ENCODE measurements at places on chromosomes 12 and 14. TPM values are rescaled to one million over a fixed set of nuclear protein-coding genes. Genes with fewer than 3 reads are reported as not detected.

The PRKD1 gene
- not detected for total RNA-seq

The CORO1C gene
- total RNA-seq = 36.4 TPM

The DDX51 gene
- 18.8 TPM for total RNA-seq

The DPF3 gene
- total RNA-seq = 0.29 TPM

DNA sequence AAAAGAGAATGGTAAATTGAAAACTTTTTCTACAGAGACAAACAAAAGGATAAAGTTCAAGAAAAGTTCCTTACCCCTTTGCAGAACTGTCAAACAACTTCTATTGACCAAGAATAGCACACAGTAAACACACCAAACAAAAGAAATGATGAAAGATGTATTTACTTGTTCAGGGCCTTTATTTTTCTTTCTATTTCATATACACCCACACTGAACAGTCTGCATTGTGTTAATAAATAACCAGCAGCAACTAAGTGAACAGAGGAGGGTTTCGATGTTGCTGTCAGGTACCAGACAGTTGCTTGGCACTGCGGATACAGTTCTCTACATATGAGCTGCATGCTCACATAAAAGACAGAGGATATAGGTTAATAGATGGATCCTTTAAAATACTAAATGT lies 122.1 kb downstream of the SOX5 start:
- no peak for DNase-seq
- H3K27ac ChIP-seq = no peak overlapping the region
- no peak overlapping the region for H3K4me3 ChIP-seq

GRCh38 chr14:63266106-63266505 lies 52.6 kb downstream of the GPHB5 start:
- H3K36me3 ChIP-seq = no peaks in the 10 kb centered on the region
- H3K4me1 ChIP-seq = no peaks in the 10 kb centered on the region
- H3K27ac ChIP-seq = no peak overlapping the region
- DNase-seq = no peak
- H3K27me3 ChIP-seq = peaks cover 21% of the 10 kb centered on the region
- no peak overlapping the region for H3K4me3 ChIP-seq

The SSTR1 gene
- not detected for total RNA-seq

The RFLNA gene
- not detected for total RNA-seq

GRCh38 chr12:107415834-107416233 lies 269.8 kb upstream of the PWP1 start:
- H3K4me1 ChIP-seq = no peaks in the 10 kb centered on the region
- H3K36me3 ChIP-seq = peaks cover 16% of the 10 kb centered on the region
- H3K27ac ChIP-seq = no peak overlapping the region

All from activated naive CD4-positive, alpha-beta T cell treated with anti-CD3 and anti-CD28 coated beads for 36 hours (primary cell).